COR-L47 (cell line): ENCODE measurements at places on chromosomes 6 and 20.

DNA sequence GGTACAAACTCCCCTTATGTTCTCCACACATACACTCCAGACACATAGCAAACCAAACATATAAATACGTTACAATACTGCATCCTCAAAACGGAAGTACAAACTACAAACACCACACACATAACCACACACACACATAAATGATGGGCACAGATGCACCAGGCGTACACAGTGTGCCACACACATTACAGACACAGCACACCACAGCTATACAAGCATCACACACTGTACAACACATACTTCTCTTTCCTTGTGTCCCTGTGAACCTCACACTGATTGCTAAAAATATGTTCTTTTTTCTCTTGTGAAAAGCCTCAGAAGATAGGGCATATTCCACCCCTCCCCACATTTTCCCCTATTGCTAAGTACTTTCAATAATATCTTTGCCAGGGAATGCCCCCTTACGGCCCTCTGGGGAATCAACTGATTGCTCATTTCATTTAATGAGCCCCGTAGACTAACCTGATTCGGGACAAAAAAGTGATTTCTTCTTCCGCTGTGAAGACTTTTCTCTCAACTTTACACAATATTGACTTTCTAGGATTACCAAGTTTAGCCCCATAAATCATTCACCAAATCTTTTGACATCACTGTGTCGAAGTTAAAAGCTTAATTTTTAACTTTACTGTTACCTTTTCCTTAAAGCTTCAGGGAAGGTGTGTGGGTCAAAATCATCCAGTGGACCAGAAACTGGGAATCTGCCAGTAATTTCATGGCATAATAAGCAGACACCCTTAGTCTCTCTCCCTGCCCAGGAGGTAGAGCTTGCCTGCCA lies at the start of gene SLC17A1:
SLC17A1 (minus strand) TSS at position 521 of the 775 bp plus-strand sequence. CDS start 1,495 bp downstream, outside the sequence.
- DNase-seq: no peak

DNA sequence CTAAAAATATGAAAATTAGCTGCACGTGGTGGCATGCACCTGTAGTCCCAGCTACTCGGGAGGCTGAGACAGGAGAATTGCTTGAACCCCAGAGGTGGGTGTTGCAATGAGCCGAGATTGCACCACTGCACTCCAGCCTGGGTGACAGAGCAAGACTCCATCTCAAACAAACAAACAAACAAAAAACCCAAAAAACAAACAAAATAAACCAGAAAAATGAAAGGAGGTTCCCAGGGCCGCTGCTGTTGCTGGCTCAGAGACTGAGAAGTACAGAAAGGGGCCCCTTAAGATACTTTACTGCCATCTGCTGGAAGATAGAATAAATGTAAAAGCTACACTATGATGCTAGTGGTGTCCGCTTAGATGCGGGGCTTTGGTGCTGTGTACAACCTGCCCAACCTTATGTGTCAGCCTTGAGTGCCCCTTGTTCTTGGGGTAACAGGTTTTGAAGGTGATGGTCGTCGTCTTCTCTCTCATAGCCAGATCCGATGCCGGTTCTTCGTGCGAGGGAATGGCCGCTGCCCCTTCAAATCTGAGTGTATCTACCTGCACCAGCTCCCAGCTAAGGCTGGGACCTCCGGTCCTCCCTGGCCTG lies 2.8 kb upstream of the FANCE start:
- DNase-seq: peak; percentile 73

DNA sequence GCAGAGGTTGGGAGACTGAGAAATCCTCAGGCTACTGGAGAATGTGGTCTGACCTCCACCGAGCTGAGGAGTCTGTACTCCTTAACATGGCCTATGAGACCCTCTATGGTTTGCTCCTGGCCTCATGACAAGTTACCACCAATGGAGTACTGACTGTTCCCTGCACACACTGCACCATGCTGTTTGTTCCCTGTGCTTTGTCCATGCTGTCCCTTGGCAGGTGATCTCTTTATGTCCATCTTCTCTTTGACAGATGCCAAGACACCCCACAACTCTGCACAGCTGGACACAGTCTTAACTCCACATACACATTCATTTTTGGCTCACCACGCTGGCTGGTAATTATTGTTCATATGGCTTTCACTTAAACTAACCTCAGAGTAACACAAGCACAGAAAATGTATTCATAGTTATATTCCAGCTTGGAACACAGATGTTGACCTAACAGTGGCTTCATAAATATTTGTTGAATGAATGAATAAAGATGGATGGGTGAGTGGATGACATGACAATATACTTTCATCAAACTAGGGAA lies 258.0 kb downstream of the ATXN1 start:
- peak; percentile 47 for DNase-seq

DNA sequence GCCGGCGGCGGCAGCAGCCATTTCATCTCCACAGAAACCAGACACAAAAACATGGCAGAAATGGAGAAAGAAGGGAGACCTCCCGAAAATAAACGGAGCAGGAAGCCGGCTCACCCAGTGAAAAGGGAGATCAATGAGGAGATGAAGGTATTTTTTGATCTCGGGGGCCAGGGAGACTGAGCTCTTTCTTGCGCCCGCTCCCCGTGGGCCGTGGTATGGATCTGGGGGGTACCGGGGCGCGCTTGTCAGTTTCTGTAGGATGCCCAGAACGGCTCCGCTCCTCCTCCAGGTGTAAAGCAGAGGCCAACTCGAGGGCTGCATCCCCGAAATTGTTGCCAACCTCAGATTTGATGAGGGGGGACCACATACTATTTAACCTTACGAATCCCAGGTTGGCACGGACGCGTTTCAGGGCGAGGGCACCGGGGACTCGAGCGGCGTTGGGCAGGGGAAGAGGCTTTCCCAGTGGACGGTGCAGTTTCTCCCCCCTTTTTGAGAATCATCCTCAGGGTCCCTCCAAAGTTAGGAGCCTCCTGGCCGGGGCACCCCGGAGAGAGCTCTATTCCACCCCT lies 735 bp downstream of the SOBP start:
- DNase-seq: no peak

- DNase-seq: no peak
Observed at GRCh38 chr6:10962673-10963072, 75.8 kb downstream of the SYCP2L start.

- DNase-seq: no peak
Observed at GRCh38 chr6:129818251-129818650, 42.9 kb downstream of the TMEM244 start.

- no peak for DNase-seq
Observed at GRCh38 chr6:135382182-135382628, 115.3 kb downstream of the AHI1 start.

- DNase-seq: no peak
Observed at GRCh38 chr6:32609391-32609730, 19.7 kb upstream of the HLA-DRB1 start.

DNA sequence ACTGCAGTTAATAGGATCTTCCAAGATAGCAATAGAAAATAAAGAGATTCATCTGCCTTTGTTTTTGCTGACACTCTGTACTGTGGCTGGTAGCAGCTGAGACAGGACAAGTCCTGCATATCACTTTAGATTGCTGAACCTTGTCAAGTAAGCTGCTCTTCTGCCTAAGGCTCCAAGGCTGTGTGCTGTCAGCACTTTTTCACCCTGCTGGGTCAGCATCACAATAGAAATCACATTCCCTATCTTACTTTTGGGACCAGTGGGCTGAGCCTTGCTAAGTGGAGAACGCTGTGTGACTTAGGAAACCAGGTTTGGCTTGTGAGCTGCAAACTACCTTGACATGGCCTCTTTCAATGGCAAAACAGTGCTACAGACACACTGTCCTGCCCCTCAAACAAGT lies 263.9 kb downstream of the FRK start:
- no peak for DNase-seq

GRCh38 chr6:17565399-17565798 lies 34.7 kb upstream of the FAM8A1 start:
- no peak for DNase-seq

- no peak for DNase-seq
Observed at GRCh38 chr6:8608737-8609136, 173.4 kb upstream of the SLC35B3 start.

DNA sequence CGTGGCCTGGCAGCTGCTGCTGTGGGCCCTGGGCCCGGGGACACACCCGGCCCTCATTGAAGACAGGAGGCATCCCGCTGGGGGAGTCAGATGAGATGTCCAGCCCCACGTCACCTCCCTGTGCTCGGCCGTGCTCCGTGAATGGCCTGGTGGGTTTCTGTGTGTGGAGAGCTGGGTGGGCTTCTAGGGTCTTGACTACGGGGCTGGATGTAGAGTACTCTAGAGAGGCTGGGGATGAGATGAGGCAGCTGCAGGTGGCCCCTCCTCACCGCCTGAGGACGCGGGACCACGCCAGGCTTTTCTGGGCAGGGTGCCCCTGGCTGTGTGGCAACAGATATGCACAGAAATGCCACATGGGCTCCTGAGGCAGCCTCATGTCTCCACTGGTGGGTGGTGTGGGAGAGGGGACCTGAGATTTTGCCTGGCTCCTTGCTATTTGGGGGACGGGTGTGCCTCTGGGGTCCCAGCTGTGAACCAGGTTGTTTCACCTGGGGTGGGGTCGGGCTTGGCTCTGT lies 8.4 kb upstream of the BHLHE23 start:
- no peak for DNase-seq

DNA sequence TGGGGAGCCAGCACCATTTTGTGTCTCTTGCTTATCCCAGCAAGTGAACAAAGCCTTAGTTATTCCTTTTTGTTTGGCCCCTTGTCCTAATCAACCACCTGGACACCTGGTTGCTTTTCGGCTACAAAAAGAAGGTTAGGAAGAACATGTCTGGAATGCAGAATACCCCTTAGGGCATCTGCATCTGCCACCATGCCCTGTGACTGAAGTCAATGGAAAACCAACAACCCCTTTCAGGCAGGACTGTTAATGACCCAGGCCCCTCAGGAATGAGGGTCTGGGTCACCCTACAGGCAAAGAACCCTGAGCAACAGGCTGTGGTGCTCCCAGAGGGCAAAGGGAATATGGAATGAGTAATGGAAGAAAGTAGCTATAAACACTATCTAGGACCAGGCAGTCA lies 78.5 kb downstream of the PDE10A start:
- no peak for DNase-seq

DNA sequence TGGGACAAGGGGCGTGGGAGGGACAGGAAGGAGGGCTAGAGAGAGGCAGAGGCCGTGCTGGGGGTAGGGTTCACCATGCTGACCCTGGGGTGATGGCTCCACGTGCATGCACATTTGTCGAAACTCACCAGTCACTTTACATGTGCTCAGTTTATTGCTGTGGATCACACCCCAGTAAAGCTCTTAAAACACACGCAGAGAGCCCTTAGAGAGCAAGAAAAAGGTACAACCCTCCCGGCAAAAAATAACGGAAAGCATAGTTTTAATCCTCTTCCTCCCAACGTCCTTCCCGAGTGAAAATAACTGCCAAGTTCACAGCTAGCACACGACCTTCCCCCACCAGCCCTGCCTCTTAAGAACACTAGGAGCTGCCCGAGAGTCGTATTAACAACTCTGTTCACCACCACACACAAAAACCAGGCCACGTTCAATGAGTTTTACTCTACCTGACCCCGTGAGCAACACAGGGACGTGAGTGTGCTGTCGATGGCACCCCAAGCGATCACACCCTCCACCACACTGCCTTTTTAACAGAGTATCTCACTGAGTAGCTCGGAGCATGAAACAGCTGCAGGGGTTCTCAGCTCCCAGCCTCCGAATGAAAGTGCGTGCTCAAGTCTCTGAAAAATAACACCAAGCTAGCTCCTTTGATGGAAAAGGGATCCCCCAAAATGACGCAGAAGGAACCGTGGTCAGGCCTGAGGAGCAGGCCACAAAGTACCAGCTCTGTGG lies 39.7 kb downstream of the TAF4 start:
- no peak for DNase-seq

GRCh38 chr20:34316196-34316814 lies 13.2 kb upstream of the AHCY start:
- no peak for DNase-seq

DNA sequence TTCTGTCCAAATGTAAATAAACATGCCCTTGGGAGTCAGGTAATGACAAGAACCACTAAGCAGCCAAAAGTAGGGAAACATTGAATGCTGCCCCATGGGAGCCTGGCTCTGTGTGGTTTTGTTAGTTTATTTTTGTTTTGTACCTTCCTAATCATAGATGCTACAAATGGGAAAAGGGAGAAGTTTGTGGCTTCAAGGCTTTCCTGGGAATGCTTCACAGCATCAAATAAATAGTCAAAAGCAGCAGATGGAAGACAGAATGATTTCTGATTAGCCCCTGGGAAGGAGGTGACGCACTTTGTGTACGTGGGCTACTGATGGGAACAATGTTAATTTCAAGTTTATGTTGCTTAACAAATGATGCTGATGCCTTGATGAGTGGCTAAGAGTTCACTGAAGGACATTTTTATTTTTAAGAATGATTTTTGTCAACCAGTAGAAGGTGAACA lies 532.7 kb downstream of the BCKDHB start:
- no peak for DNase-seq

DNA sequence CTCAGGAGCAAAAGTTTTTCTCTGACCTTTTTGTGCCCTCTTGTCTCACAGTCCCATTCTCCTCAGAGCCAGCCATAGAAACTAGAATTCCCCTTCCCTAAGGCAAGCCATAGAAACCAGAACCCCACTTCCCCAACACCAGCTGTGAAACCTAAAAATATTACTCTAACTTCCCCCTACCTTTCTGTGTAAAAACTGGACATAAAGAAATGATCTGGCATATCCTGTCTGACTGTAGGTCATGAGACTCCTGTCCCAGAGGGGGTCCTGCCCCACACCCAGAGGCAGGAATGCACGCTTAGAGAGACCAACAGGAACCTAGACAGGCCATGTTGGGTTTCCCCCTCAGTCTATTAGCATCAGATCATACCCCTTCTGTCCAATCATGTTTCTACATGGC lies 140.6 kb upstream of the SLC22A16 start:
- DNase-seq: no peak

DNA sequence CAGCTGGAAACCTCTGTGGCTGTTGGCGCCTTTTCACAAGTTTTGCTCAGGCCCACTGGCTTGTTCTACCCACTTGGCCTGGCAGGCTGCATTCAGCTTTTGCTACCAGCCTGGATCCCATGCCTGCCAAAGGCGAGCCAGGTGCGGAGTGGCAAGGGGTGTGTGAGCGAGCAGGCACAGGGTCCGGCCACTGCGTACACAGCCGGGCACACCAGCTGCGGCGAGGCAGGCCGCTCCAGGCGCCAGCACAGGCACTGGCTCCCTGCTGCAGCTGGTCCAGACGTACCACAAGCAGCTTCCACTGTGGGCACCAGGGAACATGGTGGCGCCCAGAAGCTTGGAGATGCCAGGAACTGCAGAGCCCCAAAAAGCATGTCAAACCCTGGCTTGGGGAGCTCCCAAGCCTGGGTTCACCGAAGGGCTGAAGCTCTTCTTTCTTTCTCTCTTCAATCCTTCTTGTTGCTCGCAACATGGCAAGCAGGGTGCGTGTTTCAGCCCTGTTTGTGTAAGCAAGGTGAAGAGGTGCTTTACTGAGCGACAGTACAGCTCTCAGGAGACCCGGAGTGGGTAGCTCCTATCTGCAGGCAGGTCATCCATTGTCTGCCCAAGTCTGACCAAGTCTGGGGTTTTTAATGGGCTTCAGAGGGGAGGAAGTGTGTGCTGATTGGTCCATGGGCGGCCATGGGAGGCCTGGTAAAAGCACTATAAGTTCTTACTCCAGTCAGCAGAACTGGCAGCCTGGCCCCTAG lies 32.6 kb upstream of the GRM4 start:
- no peak for DNase-seq

- no peak for DNase-seq
Observed at GRCh38 chr6:142783499-142783898, 161.5 kb downstream of the HIVEP2 start.
